ENCODE measurements at places on chromosomes 6 and 20. TPM values are rescaled to one million over a fixed set of nuclear protein-coding genes. Genes with fewer than 3 reads are reported as not detected.

The ERGIC3 gene
- 367 TPM for total RNA-seq

The CALHM6 gene
- 1.4 TPM for total RNA-seq

The NHSL1 gene
- 8.1 TPM for total RNA-seq

The UBE2C gene
- total RNA-seq, result 1.3 TPM

The MATN4 gene
- not detected for total RNA-seq

The PSORS1C2 gene
- total RNA-seq, result not detected

The DNAAF9 gene
- total RNA-seq, result 6.8 TPM

All from tracheal epithelial cell (primary cell).